ENCODE measurements at places on chromosomes 13 and 19.

DNA sequence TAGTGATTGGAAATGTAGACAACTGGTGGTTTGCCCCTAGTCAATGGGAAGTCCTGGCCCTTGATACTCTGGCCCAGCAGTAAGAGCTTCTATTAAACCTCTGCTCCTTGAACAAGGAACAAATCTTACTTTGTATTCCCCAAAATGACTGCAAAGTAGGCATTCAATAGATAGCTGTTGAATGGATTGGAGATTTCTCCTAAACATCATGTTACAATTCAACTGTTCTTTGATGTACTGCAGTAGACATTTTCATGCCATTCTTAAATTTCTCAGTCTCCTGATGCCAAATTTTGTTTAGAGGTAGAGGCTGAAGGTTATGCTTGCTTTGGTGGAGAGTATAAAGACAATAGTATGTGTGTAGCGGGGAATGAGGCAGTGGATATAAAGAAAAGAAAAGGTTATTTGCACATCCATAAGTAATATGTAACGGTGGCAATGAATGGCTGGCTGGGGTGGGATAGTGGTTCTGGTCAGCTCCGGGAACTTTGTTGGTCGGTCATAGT is 12.8 kb downstream of the MIR17HG start:
- H3K27me3 ChIP-seq, result no peaks in the 10 kb centered on the region
- H3K4me1 ChIP-seq, result peaks cover 4% of the 10 kb centered on the region
- H3K36me3 ChIP-seq, result peaks cover 31% of the 10 kb centered on the region
- peak overlapping the region; percentile 45 for H3K27ac ChIP-seq
- no peak for DNase-seq

- H3K36me3 ChIP-seq, result no peaks in the 10 kb centered on the region
- H3K27me3 ChIP-seq, result peaks cover 53% of the 10 kb centered on the region
- peak within 1 kb of the TSS; percentile 59 for H3K4me3 ChIP-seq
- H3K4me1 ChIP-seq, result peaks cover 27% of the 10 kb centered on the region
- peak within 1 kb of the TSS; percentile 29 for H3K27ac ChIP-seq
Measured at GRCh38 chr19:55179606-55180484, at the start of gene SYT5. Gene SYT5, minus strand, starts transcription at chr19:55180289. Its CDS starts 1,248 bp downstream, at chr19:55179041.

- no peaks in the 10 kb centered on the region for H3K36me3 ChIP-seq
- H3K27me3 ChIP-seq, result peaks cover 6% of the 10 kb centered on the region
- peaks cover 18% of the 10 kb centered on the region for H3K4me1 ChIP-seq
- H3K27ac ChIP-seq, result no peak overlapping the region
- no peak overlapping the region for H3K4me3 ChIP-seq
- DNase-seq, result no peak
Measured at GRCh38 chr13:51282322-51282721, 57.2 kb upstream of the SERPINE3 start.

GRCh38 chr13:76148926-76149325 is 512.8 kb downstream of the LMO7 start:
- H3K27me3 ChIP-seq, result no peaks in the 10 kb centered on the region
- no peak overlapping the region for H3K27ac ChIP-seq
- no peak for DNase-seq
- no peaks in the 10 kb centered on the region for H3K4me1 ChIP-seq

GRCh38 chr19:32464279-32464678 is 58.7 kb downstream of the DPY19L3 start:
- no peak overlapping the region for H3K4me3 ChIP-seq
- H3K27ac ChIP-seq, result no peak overlapping the region
- DNase-seq, result no peak
- peaks cover 7% of the 10 kb centered on the region for H3K4me1 ChIP-seq
- H3K27me3 ChIP-seq, result no peaks in the 10 kb centered on the region

DNA sequence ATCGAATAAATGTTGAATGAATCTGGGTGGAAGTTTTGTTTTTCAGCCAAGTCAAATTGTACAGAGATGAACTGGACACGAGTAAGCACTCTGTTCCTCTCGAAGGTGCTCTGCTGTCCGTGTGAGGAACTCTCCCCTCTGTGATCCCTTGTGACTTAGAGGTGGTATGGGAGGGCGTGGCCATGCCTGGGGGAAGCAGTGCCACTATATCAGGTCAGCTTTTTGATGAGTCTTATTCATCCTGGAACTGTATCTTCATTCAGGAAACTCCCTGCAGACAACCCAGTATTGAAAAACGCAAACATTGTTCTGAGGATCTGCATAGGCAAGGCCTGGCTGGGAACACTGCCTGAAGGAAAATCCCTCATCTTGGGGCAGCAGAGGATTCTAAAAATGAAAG is 45.7 kb upstream of the FLT1 start:
- peaks cover 3% of the 10 kb centered on the region for H3K36me3 ChIP-seq
- no peak for DNase-seq
- peaks cover 11% of the 10 kb centered on the region for H3K27me3 ChIP-seq
- H3K4me1 ChIP-seq, result peaks cover 15% of the 10 kb centered on the region
- H3K27ac ChIP-seq, result no peak overlapping the region

DNA sequence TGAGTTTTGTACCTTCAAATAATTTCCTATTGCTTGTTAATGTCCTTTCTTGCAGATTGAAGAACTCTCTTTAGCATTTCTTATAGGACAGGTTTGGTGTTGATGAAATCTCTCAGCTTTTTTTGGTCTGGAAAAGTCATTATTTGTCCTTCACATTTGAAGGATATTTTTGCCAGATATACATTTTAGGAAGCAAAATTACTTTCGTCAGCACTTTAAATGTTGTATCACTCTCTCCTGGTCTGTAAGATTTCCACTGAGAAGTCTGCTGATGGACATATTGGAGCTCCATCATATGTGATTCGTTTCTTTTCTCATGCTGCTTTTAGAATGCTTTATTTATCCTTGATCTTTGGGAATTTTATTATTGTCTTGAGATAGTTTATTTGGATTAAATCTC is 105.5 kb downstream of the TNFSF13B start:
- no peak overlapping the region for H3K4me3 ChIP-seq
- DNase-seq, result no peak
- H3K27me3 ChIP-seq, result no peaks in the 10 kb centered on the region

GRCh38 chr19:49798574-49798973 is 14.5 kb downstream of the FUZ start:
- no peak overlapping the region for H3K27ac ChIP-seq
- H3K27me3 ChIP-seq, result no peaks in the 10 kb centered on the region
- no peaks in the 10 kb centered on the region for H3K4me1 ChIP-seq
- no peak overlapping the region for H3K4me3 ChIP-seq

DNA sequence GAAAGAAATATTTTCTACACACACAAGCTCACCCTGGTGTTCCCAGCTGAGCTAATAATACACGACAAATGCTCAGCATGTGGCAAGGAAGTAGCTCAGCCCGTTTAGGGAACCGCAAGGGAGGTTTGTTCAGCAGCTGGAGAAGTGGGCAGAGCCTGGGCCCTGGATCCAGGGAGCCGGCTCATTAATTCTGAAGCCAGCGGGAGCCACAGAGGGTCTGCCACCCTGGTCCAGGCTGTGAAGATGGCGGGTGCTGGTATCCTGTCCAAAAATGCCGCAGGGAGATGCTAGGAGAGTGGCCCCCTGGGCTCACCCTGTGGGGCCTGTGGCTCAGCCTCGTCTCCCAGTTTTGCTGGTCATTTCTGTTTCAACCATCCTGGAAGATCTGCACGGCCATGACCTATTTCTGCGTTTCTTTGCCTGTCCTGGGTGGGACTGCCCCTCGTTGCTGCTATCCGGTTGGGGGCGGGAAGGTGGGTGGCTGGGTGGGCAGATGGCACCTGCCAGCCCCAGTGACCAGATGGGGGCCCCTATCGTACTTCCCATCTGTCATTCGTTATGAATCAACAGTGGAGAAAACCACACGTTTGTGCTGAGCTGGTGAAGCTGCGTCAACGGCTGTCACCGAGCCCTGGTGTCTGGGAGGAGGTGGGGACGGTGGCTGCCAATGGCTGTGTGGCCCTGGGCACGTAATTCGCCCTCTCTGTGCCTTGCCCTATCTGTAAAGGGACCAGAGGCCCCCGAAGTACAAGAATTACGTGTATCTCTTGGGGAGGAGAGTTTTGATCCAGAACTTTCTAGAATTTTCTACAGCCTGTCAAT is 2.7 kb upstream of the GNA15 start:
- H3K4me1 ChIP-seq, result peaks cover 50% of the 10 kb centered on the region
- H3K27ac ChIP-seq, result peak overlapping the region; percentile 94
- peaks cover 11% of the 10 kb centered on the region for H3K36me3 ChIP-seq
- H3K27me3 ChIP-seq, result peaks cover 2% of the 10 kb centered on the region
- peak overlapping the region; percentile 57 for H3K4me3 ChIP-seq

DNA sequence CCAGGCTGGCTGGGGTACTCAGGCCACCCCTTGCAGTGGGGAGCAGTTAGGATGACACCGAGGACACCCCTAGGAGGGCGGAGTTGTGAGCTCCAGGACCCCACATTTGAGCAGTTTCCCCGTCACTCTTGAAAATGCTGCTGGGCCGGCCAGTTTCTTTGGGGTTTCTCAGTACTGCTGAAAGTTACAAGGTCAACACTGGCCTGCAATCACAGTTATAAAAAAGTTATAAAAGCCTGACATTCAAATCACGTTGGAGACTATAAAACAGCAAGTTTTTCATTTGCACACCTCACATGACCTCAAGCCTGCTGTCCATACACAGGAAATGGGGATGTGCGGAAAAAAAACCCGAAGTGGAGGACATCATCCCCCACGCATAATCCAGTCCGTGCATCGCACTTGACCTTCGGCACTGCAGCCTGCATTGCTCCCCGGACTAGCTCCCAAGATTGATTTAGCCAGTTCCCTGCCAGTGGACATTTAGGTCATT is 27.0 kb downstream of the DNM2 start:
- H3K27ac ChIP-seq, result no peak overlapping the region
- DNase-seq, result no peak
- peaks cover 18% of the 10 kb centered on the region for H3K36me3 ChIP-seq
- H3K27me3 ChIP-seq, result no peaks in the 10 kb centered on the region
- H3K4me1 ChIP-seq, result peaks cover 57% of the 10 kb centered on the region

- DNase-seq, result no peak
- H3K27me3 ChIP-seq, result no peaks in the 10 kb centered on the region
- H3K4me3 ChIP-seq, result no peak overlapping the region
Measured at GRCh38 chr13:107367258-107367657, 799.3 kb upstream of the ARGLU1 start.

GRCh38 chr13:34863360-34864135 is 78.5 kb upstream of the NBEA start:
- no peaks in the 10 kb centered on the region for H3K36me3 ChIP-seq
- H3K27ac ChIP-seq, result no peak overlapping the region
- H3K4me1 ChIP-seq, result no peaks in the 10 kb centered on the region
- no peak overlapping the region for H3K4me3 ChIP-seq

- no peaks in the 10 kb centered on the region for H3K36me3 ChIP-seq
- H3K4me3 ChIP-seq, result no peak overlapping the region
- DNase-seq, result no peak
- no peaks in the 10 kb centered on the region for H3K4me1 ChIP-seq
- peaks cover 15% of the 10 kb centered on the region for H3K27me3 ChIP-seq
Measured at GRCh38 chr13:76668716-76669115, 217.5 kb downstream of the KCTD12 start.

DNA sequence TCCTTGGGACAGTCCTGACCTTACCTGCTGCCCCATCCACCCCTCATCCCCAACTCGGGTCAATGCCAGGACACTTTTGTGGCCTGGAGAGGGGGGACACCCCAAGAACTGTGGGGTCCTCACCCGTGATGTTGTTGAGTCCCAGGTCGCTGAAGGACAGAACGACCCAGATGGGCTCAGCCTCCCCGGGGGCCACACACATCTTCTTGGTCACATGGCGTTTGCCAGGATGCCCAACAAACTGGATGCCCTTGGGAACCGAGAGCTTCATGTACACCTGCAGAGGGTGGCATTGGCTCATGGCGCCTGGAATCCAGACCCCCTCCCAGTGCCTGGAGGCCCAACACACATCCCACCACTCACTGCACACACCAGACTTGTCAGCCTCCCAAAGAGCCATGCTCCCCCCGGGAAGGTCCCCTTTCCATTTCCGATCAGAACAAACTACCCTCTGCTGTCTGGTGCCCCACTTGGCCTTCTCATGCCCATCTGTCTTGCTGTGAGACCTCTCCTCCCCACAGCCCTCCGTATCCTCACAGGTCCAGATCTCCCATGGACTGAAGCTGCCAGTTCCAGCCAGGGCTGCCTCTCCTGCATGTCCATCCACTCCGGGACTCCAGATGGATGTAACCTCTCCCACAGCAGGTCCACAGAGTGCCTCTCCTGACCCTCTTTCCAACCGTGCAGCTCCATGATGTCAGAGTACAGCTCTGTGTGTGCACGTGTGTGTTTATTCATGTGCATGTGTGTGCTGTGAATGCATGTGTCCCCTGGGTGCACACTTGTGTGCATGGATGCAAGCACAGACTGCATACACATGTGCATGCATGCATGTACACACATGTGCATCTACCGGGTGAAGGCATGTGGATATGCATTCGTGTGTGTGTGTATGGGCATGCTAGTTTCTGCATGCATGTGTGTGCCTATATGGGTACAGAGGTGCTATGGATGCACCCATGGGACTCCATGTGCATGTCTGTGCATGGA is 58.4 kb downstream of the F2RL3 start:
- H3K4me3 ChIP-seq, result no peak overlapping the region
- no peaks in the 10 kb centered on the region for H3K36me3 ChIP-seq
- H3K27me3 ChIP-seq, result no peaks in the 10 kb centered on the region
- H3K27ac ChIP-seq, result no peak overlapping the region
- no peaks in the 10 kb centered on the region for H3K4me1 ChIP-seq

DNA sequence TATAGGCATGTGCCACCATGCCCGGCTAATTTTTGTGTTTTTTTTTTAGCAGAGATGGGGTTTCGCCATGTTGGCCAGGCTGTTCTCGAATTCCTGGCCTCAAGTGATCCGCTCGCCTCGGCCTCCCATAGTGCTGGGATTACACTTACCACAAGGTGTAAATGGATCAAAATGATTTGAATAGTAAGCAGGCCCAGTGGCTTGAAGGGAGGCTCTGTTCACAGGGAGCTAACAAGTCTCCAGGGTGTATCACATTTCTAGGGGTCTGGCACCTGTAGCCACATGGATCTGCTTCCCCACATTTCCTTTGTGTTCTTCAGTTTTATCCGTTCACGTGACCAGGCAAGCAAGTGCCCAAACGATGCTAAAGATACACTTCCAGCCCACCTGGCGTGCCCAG is 13.5 kb upstream of the CNFN start:
- no peak overlapping the region for H3K4me3 ChIP-seq
- peaks cover 18% of the 10 kb centered on the region for H3K4me1 ChIP-seq
- no peaks in the 10 kb centered on the region for H3K27me3 ChIP-seq

DNA sequence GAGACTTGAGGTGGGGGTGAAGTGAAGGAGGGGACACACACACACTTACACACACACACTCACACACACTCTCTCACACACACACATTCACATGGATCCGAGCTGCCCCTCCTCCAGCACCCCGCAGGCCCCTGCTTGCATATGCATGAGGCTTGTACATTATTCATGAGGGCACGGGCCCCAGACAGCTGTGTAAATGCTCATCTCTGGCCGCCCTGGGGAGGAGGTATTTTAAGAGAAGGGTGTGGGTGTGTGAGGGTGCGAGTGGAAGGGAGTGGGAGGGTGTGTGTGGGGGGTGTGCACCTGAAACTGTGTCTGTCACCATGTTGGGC is 2.4 kb downstream of the NCAN start:
- H3K27me3 ChIP-seq, result peaks cover 48% of the 10 kb centered on the region
- no peak for DNase-seq
- no peaks in the 10 kb centered on the region for H3K4me1 ChIP-seq
- no peak overlapping the region for H3K27ac ChIP-seq
- no peak overlapping the region for H3K4me3 ChIP-seq
- H3K36me3 ChIP-seq, result no peaks in the 10 kb centered on the region

- H3K27me3 ChIP-seq, result no peaks in the 10 kb centered on the region
- H3K4me3 ChIP-seq, result no peak overlapping the region
- H3K4me1 ChIP-seq, result no peaks in the 10 kb centered on the region
Measured at GRCh38 chr13:80303225-80303811, 37.6 kb downstream of the SPRY2 start.
